GM23248 (cell line): ENCODE measurements at places on chromosomes 7 and 10.

GRCh38 chr7:158728911-158729645 is 24.5 kb upstream of the NCAPG2 start:
- no peak for DNase-seq

DNA sequence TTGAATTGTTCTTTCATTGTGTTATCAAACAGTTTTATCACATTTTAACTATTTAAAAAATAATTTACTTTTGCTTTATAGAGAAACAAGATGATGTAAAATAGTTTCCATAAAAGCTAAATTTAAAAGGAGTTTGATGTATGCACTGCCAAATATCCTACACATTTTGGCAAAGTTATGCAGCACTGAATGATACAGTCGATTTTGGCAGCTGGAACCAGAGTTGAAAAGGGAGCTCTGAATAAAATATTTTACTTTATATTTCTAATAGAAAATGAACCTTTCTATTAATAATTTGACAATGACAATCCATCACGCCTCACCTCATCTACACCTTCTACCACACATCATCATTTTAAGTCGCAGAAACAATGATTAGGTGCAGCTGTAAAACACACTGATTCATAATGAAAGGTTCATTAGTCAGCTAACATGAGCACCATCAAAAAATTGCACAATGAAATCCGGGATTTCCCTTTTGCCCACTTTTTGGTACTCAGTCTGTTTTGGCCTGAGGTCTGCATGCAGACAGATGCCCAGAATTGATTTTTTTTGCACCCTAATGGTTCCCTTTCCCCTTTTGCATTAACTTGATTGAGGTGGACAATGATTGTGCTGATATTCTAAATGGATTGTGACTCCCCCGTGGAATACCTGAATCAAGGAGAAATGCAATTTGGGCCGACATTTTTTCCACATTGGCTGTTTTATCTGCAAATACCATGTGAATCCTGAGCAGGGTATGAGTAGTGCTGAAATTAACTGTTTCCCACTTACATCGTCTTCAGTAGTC is 105.8 kb downstream of the THSD7A start:
- DNase-seq = peak; percentile 81

DNA sequence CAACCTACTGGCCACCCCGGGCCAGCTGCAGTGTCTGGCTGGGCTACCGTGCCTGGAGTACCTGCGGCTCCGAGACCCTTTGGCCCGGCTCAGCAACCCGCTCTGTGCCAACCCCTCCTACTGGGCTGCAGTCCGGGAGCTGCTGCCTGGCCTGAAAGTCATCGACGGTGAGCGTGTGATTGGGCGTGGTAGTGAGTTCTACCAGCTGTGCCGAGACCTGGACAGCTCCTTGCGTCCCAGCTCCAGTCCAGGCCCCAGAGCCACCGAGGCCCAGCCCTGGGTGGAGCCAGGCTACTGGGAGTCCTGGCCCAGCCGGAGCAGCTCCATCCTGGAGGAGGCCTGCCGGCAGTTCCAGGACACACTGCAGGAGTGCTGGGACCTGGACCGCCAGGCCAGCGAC is 4.2 kb downstream of the RARRES2 start:
- no peak for DNase-seq

DNA sequence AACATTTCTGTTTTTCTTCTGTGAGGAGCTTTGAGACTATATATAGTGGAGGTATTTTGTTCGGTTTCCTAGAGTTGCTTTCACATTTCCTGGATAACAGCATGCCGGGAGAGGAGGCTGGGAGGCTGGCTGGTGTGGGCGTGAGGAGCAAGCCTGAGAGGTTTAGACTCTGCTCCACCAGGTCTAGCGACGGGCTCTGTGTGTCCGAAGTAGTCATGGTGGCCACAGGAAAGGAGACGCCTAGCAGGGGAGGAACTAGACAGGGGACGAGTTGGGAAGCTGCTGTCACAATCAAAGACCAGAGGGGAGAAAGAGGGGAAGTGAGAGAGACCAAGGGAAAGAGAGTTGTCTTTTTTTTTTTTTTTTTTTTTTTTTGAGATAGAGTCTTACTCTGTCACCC is 19.6 kb downstream of the PTPRE start:
- no peak for DNase-seq

- peak; percentile 40 for DNase-seq
Observed at GRCh38 chr10:125514206-125515162, 168.5 kb downstream of the TEX36 start.

DNA sequence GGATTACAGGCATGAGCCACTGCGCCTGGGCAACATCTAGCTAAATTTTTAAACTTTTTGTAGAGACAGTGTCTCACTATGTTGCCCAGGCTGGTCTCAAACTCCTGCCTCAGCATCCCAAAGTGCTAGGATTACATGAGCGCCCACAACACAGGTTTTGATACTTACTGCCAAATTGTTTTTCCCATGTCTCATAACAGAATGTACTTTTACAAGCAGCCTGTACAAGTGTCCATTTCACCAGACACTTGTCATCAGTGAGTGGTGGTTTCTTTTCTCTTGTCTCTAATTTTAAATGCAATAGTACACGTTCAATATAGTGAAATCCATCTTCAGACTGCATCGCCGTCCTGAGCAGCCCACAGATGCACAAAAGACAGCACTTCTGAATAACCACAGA is 116.4 kb upstream of the LYZL2 start:
- no peak for DNase-seq

DNA sequence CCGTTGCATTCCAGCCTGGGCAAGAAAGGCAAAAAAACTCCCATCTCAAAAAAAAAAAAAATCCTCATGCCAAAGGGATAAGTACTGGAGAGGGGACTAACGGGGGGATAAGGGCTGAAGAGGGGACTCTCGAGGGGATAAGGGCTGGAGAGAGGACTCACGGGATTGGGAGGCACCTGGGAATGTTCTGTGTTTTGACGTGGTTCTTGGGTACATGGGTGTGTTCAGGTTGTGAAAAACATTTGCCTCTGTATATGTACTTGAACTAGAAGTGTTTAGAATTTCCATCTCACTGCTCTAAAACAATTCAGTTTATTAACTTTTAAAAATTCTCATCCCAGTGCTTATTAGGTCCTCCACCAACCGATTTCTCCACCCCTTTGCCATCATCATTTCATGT is 4.5 kb downstream of the FKBP6 start:
- no peak for DNase-seq

DNA sequence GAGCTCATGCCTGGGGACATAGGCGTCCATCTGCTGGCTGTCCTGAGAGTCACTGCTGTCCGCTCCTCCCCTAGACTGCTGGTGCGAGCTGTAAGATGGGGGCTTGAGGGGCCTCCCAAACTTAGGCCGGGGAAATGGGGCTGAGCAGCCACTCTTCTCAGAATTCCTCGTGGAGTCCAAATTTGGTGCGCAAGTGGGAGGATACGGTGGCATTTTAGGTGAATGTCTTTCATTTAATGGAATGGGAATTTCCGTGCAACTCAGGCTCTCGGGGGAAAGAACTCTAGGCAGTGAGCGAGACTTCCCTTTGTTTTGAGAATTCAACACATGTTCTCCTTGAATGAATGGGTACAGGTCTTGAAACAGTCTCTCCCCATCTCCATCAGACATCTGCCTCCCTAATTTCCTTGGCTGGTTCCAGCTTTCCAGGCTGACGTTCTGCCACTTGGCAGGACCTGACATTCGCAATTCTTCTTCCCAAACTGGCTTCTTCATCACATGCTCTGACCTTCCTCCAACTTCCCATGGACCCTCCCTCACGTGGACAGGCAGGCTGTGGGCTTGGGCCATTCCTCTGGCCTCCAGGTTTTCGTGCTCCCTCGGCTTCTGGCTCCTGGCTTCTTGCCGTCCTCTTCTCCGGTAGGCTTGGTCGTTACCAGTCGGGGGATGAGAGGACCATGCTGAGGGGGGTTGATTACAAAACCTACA is 30.1 kb downstream of the JCAD start:
- DNase-seq = no peak

DNA sequence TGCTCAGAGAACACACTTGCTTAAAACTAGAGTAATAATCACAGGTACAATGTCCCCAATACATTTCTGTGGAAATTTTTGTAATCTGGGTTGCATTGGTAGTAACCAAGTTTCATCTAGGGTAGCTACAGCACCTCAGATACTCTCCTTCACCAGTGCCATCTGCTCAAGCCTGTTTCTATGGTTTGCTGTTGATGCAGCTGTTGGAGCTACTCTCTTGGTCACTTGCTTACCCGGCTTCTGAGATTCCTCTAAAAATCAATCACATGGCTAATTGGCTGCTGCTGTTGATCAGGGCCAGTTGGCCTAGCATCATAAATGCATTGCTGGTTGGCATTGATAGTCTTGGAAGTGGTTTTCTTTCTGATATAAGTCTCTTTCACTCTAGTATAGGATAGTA is 220.8 kb downstream of the BICC1 start:
- no peak for DNase-seq

DNA sequence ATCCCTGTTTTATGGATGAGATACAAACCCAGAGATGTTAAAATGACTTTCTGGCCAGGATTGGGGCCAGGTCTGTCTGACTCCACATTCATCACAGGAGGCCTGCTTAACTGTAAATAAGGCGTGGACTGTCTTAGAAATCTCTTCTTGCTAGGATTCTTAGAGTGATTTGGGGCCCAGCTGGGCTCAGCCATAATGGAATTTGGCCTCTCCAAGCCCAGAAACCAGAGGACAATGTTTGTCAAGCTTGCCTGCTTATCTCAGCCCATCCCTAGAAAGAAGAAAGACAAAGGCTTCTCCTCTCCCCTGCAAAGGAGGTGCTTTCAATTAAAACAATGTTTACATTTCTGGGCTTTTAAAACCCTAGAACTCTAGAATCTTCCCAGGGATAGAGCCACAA is 2.9 kb downstream of the HABP2 start:
- DNase-seq = no peak

DNA sequence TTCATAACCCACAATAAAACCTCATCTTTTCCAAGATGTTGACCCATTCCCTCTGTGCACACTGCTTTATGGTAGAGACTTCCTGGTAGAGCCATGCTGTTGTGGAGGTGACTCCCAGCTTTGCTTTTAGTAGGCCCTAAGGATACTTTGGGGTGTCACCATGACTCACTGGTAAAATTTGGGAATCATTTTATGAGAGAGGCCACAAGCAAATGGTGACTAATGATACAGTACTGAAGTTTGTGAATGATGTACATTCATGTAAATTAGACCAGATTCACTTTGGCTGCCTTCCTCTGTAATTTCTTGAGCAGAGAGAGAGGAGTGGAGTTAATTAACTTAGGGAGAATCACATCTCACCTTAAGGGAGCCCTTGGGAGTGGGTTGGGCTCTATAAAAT is 686.5 kb downstream of the LRMDA start:
- peak; percentile 90 for DNase-seq

DNA sequence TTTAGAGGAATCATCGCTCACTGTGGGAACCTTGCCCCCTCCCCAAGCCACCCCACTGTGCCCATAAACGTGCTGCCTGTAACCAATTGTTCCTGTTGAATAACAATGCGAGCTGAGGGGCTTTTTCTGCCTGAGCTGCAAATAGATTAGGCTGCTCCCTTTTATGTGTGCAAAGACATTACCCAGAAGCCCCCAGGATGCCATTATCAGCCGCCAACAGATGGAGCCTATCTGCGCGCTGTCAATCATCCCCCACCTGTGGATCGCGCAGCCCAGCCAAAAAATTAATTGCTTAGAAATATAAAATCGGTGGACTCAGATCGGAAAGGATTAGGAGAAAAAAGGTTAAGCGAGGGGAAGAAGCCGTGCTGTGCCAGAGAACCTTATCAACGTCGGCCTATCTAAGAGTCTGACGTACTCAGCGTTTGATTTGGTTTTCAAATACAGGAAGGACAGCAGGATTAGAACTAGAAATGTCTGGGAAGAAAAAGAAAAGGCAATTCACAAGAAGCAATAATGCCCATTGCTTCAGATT is 167.3 kb upstream of the MYO3A start:
- DNase-seq = no peak

DNA sequence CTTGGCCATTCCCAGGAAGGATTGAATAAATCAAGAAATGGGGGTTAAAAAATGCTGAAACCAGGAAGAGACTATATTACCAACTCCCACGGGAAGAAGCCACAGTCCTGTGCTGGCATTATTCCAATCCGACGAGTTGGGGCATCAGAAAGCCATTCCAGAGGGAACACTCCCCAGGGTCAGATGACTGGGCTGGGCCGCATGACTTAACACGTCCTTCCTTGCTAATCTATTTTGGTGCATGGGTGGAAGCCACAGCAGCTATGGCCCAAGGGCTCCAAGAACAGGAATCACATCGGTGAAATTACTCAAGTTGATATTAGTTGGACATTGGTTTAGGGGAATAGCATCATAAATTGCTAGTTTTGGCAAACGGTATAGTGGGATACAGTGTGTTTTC is 592.9 kb upstream of the NRP1 start:
- DNase-seq = no peak

GRCh38 chr10:129410688-129411392 is 56.2 kb upstream of the MGMT start:
- no peak for DNase-seq

DNA sequence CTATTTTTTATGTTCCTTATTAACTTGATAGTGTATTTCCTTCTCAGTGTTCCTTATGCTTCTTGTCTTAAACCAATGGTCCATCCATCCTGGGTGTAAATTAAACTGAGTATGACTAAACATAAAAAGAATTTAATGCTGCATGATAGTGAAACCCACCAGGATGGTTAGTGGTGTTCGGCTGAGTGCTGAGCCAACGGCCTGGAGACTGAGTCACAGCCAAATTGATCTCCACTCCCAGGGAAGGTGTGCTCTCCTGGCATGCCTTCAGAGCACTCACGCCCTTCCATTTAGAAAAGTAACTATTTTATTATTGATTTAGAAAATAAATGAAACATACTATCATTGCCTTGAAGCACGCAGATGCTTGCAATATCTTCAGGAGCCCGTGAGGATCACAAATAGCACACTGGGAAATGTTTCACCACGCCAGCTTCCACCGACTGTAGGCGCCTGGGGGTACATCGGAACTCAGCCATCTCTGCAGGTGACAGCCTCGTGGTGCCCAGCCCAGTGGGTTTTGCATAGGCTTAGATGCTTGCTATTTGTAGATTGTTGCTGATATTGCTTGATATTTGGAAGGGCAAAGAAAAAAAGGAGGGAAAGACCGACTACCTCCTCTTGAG is 40.0 kb upstream of the LOXL4 start:
- DNase-seq = no peak

DNA sequence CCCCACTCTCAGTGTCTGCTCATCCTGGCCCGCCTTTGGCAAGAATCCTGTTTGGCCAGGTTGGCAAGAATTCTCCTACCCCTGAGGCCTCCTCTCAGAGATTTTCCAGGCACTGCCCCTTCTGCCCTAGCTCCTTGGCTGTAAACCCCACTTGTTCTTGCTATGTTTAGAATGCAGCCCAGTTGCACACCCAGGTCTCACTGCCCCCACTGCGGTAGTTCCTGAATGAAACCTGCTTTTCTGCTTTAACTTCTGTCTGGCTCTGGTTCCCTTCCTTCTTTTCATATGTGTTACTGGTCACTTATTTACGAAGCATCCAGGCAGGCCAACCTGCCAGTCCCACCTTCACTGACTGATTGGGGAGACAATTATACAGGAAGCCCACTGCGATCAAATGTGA is 576.9 kb downstream of the GLRX3 start:
- DNase-seq = no peak

- no peak for DNase-seq
Observed at GRCh38 chr10:34862892-34863291, 47.8 kb upstream of the PARD3 start.
